ENCODE measurements at places on chromosomes 2 and 18. TPM values are rescaled to one million over a fixed set of nuclear protein-coding genes. Genes with fewer than 3 reads are reported as not detected.
A peak's percentile ranks its signal among the peaks of the same experiment; 100 is the strongest.

DNA sequence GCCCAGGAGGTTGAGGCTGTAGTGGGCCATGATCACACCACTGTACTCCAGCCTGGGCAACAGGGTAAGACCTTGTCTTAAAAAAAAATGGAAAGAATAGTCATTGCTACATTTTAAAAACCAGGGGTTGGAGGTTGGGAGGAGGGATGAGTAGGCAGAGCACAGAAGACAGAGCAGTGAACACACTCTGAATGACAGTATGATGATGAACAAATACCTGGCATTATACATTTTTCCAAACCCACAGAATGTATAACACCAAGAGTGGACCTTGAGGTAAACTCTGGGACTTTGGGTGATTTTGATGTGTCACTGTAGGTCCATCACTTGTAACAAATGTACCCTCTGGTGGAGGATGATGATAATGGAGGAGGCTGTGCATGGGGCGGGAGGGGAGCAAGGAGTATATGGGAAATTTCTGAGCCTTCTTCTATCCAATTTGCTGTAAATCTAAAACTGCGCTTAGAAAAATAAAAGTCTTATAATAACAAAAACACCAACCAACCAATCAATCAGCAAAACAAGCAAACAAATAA is 111.4 kb upstream of the PGAP1 start:
- ATAC-seq = no peak

- peak; percentile 69 for ATAC-seq
These were observed 82.7 kb downstream of the SH3BP4 start for GRCh38 chr2:235034265-235035118.

DNA sequence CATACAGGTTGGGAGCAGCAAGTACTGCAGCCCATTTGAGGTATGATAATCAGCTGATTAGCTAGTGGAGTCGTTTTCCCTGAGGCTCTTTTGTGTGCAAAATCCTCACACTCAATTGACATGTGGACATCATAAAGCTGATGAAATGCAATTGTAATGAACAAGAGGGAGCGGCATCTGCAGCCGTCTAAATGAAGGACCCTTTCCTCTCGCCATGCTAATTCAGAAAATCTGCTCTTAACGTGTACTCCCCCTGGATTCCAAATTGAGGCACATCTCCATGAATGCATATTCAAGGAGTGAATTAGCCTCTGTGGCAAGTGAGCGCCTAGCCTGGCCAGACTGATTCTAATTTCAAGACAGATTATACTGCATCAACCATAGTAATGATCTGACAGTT is 260.9 kb upstream of the ATP5MC3 start:
- peak; percentile 86 for ATAC-seq

The MAP2 gene
- 406 TPM for total RNA-seq

GRCh38 chr2:6073191-6074088 is 381.3 kb downstream of the SOX11 start:
- ATAC-seq = peak; percentile 58

DNA sequence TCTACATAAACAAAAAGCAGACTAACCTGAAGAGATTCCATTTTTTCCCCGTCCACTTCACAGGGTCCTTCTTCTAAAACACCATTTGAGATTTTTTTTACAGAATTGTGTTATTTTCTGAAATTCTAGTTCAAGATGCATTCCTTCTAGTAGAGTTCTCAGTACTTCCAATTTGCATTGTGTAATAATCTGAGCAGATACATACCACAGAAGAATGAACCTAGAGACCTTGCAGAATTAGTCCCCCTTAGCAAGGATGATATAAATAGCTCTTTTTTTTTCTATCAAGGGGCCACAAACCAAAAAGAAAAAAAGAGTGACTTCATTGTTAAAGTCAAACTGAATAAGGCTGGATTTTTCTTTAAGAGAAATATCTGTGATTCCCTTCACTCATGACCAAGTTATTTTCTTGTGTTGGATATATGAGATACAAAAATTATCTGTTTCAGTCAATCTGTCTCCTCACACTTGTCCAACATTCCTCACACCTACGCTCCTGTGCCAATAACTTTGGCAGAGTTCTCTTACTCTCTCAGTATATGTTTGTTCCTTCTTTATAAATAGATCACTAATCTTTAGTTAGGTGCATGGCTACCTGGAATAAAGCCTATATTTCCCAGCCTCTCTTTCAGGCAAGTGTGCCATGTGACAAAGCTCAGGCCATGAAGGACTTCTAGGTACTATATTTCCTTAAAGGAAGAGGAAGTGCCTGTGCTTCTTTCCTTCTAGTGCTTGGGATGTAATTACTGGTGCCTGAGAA is 183.5 kb downstream of the ZNF385B start:
- no peak for ATAC-seq

GRCh38 chr2:135662088-135662487 is 79.6 kb upstream of the UBXN4 start:
- ATAC-seq = peak; percentile 51

- no peak for ATAC-seq
These were observed 64.7 kb upstream of the HNRNPA3 start for GRCh38 chr2:177147834-177148445.

The SERPINB12 gene
- 0.37 TPM for total RNA-seq

DNA sequence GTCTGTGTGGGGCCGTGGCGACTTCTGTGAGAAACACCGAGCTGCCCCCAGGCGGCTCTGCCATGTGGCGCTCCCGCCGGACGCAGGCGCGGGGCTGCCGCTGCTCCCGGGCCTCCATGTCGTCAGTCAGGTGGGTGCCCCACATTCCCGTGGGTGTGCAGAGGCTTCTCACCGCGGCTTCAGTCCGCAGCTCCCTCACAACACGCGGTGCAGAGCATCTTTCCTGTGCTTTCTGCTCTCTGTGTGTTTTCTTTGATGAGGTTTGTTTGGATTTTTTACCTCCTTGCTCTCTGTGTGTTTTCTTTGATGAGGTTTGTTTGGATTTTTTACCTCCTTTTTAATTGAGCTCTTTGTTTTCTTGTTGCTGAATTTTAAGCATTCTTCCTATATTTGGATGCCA is 13.0 kb downstream of the AQP12A start:
- ATAC-seq = no peak

GRCh38 chr2:213640738-213641425 is 356.6 kb downstream of the SPAG16 start:
- ATAC-seq = no peak

GRCh38 chr2:11602563-11603204 is 67.3 kb downstream of the NTSR2 start:
- peak; percentile 64 for ATAC-seq

The RESP18 gene
- total RNA-seq = not detected

DNA sequence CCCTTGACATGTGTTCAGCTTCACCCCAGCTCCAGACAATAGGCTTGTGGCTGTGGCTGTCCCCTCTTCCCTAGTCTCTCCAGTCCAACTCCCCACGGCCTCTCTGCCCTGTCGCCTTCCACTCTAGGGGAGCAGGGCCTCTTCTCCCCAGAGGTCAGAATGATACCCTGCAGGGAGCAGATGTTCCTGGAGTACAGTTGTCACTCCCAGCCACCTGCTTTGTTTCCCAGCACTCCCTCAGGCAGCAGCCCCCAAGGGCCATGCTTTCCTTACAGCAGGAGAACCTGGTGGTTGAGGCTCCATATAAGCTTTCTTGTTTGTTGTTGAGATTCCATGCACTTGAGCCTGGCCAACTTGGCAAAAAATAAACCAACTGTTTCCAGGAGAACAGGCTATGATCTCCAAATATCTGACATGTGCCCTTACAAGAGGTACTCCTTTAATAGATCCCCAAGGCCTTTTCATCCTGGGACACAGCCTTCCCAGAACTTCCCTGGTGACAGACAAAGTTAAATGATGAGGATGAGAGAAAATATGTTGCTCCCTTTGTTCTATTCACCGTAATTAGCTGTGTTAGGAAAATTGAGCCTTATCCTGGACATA is 45.1 kb downstream of the DPYSL5 start:
- no peak for ATAC-seq

The RAB27B gene
- 1.4 TPM for total RNA-seq

All from motor neuron (in vitro differentiated cells).